Astrocyte (in vitro differentiated cells and primary cell): ENCODE measurements at places on chromosomes 3 and 15. TPM values are rescaled to one million over a fixed set of nuclear protein-coding genes. Genes with fewer than 3 reads are reported as not detected.

Gene ALG1L2
- total RNA-seq = 0.41 and 0.94 TPM in 2 replicates

Gene C3orf85
- total RNA-seq = not detected in 2 replicates

Gene DLL4
- 0.09 and 0.29 TPM in 2 replicates for total RNA-seq

Gene PLA2G4B
- total RNA-seq = 1.5 and 1.8 TPM in 2 replicates

Gene STX19
- total RNA-seq = not detected in 2 replicates

Gene IL17RB
- 0.16 TPM in 1 of 2 replicates, not detected in the other for total RNA-seq

Gene AQP9
- total RNA-seq = not detected in 2 replicates

Gene CLDN18
- not detected in 2 replicates for total RNA-seq

Gene GOLGA8S
- 0.14 and 0.26 TPM in 2 replicates for total RNA-seq

Gene IL12A
- 2.9 and 3.0 TPM in 2 replicates for total RNA-seq

Gene MORC1
- not detected in 2 replicates for total RNA-seq

Gene REC114
- not detected in 2 replicates for total RNA-seq

Gene FANCD2OS
- total RNA-seq = not detected in 2 replicates

Gene AGBL1
- not detected in 2 replicates for total RNA-seq

Gene TMC3
- total RNA-seq = 0.22 and 0.52 TPM in 2 replicates

Gene RPUSD3
- total RNA-seq = 35.4 and 36.2 TPM in 2 replicates

Gene TNFSF10
- 1.8 and 6.1 TPM in 2 replicates for total RNA-seq

Gene TTLL13
- 0.14 TPM in 1 of 2 replicates, not detected in the other for total RNA-seq

Gene RBP2
- total RNA-seq = not detected in 2 replicates

Gene GP9
- total RNA-seq = not detected in 2 replicates

Gene MEGF11
- total RNA-seq = 0.16 and 0.29 TPM in 2 replicates

Gene ITIH4
- total RNA-seq = 2.8 and 5.3 TPM in 2 replicates

Gene POLQ
- 0.82 and 1.3 TPM in 2 replicates for total RNA-seq

Gene RETNLB
- not detected in 2 replicates for total RNA-seq

Gene CEMIP
- total RNA-seq = 3.6 and 5.5 TPM in 2 replicates

Gene SERPINI2
- 0.32 TPM in 1 of 2 replicates, not detected in the other for total RNA-seq

Gene CATSPER2
- 2.0 and 3.3 TPM in 2 replicates for total RNA-seq

Gene PIGB
- 10.6 and 13.6 TPM in 2 replicates for total RNA-seq

Gene MUC4
- 0.02 and 0.05 TPM in 2 replicates for total RNA-seq

Gene MEX3B
- 18.7 and 19.1 TPM in 2 replicates for total RNA-seq

Gene ACVR2B
- total RNA-seq = 12.7 and 14.7 TPM in 2 replicates

Gene THPO
- total RNA-seq = 0.25 and 0.46 TPM in 2 replicates

Gene TIPARP
- total RNA-seq = 55.5 and 74.2 TPM in 2 replicates

Gene PLA2G4D
- not detected in 2 replicates for total RNA-seq

Gene DUOXA2
- total RNA-seq = not detected in 2 replicates

Gene CFAP91
- 0.16 TPM in 1 of 2 replicates, not detected in the other for total RNA-seq

Gene SRGAP3
- 3.9 and 5.4 TPM in 2 replicates for total RNA-seq

Gene HTR3E
- total RNA-seq = not detected in 2 replicates

Gene TEX55
- total RNA-seq = not detected in 2 replicates

Gene DGKG
- 0.36 and 0.64 TPM in 2 replicates for total RNA-seq

Gene CHRNA5
- 1.5 and 2.5 TPM in 2 replicates for total RNA-seq

Gene MYEF2
- 17.4 and 22.6 TPM in 2 replicates for total RNA-seq

Gene CGNL1
- 10.2 and 11.0 TPM in 2 replicates for total RNA-seq

Gene TICRR
- 2.8 and 2.9 TPM in 2 replicates for total RNA-seq

Gene RPP25
- 4.1 and 4.7 TPM in 2 replicates for total RNA-seq

Gene RASGRP1
- total RNA-seq = 0.50 and 1.4 TPM in 2 replicates

Gene IL17RD
- 8.7 and 13.0 TPM in 2 replicates for total RNA-seq
